ENCODE measurements at places on chromosomes 1 and 21.

DNA sequence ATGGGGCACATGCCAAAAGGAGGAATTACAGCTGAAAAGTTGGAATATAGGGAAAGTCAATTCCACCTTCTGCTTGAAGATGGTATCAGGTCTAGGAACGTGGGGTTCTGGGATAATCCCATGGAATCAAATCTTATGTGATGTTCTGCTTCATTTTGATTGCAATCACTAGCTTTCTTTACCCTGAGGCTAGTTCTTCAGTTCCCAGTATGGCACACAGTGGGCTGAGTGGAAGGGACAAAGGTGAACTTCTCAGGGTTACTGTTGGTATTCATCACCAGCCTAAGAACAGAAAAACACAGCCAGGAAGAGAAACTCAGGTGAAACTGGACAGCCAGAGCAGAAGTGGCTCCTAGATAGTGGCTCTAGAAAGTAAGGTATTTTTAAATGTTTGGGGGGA is 117.8 kb downstream of the TNFSF18 start:
- DNase-seq = no peak

- DNase-seq = no peak
Observed at GRCh38 chr1:20158358-20159070, 19.4 kb downstream of the PLA2G2F start.

- no peak for DNase-seq
Observed at GRCh38 chr1:2019172-2019543, at the start of gene GABRD. TSS of gene GABRD (plus strand) at chr1:2019345. CDS start at chr1:2019424, 79 bp downstream.

DNA sequence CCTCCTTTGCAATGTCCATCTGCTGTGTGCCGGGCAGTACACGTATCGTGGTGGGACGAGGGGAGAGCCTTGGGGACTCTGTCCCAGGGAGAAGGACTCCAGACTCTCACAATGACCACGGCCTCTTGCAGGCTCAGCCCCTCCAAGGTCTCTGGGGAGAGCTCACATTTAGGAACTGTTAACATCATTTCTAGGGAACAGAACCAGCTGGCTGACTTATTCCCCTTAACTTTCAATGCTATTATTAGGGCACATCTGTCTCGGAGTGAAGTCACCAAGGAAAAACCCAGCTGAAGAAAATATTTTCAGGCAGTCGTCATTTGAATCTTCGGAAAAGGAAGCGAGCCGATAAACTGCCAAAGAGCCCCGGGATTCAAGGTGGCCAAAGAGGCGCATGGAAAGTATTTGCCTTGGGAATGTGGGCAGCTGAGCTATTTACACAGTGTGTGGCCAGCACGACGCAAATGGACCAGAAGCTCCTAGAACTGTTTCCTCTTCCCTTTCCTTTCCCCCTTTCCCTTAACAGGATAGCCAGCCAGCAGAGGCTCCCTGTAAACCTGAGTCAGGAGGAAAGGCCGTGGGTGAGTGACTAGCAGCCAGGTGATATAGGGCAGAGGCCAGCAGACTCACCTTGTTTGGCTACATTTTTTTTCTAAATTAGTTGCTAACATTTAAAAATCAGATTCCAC is 74.5 kb downstream of the ITPKB start:
- no peak for DNase-seq

- DNase-seq = no peak
Observed at GRCh38 chr1:64915381-64916274, 50.7 kb downstream of the JAK1 start.

- DNase-seq = no peak
Observed at GRCh38 chr1:11339346-11340232, 66.6 kb downstream of the UBIAD1 start.

DNA sequence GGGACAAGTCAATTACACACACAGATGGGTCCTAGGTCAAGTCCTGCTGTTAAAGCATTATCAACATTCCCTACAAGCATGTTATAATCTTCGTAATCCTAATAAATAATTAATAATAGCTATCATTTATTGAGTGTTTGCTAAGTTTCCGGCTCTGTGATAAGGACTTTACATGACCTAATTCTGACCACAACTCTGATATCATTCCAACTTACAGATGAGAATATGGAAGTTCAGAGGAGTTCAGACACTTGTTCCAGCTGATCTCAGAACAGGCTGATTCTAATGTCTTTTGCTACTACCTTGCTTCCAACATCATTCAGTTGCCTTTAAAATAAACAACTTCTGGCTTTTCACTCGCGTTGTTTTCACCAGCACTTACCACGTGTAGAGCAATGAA is 770.1 kb upstream of the CXADR start:
- DNase-seq = no peak

GRCh38 chr1:234584420-234584805 is 25.6 kb downstream of the IRF2BP2 start:
- no peak for DNase-seq

GRCh38 chr1:32246888-32247273 is at the start of gene FAM167B:
TSS of gene FAM167B (plus strand) at chr1:32247222. CDS start at chr1:32247422, 200 bp downstream.
- DNase-seq = no peak

- no peak for DNase-seq
Observed at GRCh38 chr1:77847621-77848080, 40.8 kb upstream of the NEXN start.
